COR-L47 (cell line): ENCODE measurements at places on chromosomes 7 and 10.

DNA sequence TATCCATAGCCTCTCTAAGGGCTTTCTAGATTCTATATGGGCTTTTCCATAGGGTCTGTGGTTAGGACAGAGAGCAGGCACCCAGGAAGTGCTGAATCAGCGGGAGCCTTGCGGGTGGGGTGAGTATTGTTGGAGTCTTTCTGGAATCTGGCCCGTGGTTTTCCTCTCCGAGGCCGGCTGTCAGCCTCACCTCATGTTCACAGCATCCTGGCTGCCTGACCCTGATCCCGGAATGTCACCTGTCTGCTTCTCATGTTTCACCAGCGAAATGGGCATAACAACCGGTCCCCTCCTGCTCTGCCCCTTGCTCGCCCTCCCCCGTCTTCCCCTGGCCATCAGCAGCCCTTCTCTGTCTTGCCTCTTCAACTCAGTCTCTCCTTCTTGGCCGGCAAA is 36.5 kb downstream of the DDIT4 start:
- no peak for DNase-seq

DNA sequence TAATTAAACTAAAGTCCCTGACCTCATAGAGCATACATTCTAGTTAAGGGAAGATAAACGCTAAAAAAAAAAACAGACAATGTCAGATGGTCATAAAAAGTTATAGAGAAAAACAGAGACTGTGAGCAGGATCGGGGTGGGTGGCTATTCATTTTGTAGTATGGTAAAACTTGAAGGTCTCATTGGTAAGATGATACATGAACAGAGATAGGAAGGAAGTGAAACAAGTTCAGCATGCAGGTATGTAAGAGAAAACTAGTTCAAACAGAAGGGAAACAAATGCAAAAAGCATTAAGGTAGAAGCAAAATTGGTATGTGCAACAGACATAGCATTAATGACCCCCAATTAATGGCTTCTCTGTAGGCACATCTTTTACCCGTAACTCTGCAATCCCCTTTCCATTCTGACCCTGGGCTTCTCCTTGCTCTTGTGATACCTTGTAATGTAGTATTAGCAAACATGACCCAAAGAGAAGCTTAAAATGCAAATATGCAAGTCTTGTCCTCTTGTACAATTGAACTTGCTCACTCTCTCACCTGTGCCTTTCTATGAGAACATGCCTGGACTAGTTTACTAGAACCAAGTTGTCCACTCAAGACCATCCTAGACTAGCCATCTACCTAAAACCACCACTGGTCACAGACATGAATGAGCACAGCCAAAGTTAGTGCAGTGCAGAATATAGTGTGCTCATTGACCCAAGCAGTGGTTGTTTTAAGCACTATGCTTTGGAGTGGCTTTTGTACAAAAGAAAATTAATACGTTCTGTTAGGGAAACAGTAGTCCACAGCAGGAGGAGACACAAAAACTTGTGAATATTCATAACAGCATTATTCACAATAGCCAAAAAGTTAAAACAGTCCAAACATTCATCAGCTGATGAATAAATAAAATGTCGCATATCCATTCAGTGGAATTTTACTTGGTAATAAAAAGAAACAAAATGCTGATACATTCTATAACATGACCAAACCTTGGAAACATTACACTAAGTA is 57.0 kb downstream of the BRAF start:
- DNase-seq, result no peak

DNA sequence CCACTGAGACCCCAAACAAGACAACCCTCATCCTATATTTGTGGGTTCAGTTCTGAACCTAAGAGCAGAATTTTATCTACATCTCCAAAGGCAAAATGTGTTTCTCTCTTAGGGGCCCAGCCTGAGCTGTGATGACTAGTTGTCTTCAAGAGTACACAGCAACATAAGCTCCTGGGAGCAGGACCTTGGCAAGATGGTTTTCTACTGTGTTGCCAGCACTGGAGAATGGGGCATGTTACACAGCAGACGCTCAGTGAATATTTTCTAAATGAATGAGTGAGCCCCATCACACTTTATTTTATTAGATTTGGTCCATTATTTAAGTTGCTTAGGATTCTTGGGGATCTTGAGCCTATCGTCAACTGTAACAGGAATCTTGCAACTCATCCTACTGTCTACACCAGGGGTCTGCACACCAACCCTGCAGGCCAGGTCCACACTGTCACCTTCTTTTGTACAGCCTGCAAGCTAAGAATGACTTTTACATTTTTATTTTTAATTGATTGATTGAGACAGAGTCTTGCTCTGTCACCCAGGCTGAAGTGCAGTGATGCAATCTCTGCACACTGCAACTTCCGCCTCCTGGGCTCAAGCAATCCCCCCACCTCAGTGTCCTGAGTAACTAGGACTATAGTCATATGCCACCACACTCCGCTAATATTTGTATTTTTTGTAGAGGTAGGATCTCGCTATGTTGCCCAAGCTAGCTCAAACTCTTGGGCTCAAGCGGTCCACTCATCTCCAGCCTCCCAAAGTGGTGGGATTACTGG is 347.1 kb downstream of the FGFR2 start:
- DNase-seq, result no peak

- DNase-seq, result no peak
Measured at GRCh38 chr10:72784551-72785351, 92.8 kb downstream of the MCU start.

GRCh38 chr10:91032611-91033206 is 111.8 kb upstream of the ANKRD1 start:
- DNase-seq, result no peak

DNA sequence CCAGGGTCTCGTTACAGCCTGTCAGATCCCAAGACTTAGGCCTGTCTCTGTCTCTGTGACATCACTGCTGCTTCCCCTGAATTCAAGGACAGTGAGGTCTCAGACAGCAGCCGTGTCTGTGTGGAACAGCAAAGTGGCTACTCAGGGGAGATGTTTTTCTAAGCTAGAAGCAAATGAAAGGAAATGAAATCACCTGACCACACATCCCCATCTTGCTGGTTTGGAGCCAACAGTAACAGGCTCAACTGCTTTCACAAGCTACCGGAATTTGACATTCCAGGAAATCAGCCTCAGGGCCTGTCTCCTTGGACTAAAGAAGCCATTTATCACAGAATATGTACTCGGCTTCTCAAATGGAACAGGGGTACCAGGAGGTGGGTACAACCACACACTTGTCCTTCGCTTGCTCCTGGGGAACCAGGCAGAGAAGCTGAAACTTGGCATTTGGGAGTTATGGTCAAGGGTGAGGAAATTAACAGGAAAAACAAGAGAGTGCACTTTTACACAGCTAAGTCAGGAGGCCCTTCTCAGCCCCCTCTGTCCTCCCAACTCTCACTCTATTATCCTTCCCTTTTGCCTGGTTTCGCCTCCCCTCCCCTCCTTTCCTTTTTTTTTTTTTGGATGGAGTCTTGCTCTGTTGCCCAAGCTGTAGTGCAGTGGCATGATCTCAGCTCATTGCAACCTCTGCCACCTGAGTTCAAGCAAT is 73.2 kb downstream of the SPDYE5 start:
- no peak for DNase-seq

DNA sequence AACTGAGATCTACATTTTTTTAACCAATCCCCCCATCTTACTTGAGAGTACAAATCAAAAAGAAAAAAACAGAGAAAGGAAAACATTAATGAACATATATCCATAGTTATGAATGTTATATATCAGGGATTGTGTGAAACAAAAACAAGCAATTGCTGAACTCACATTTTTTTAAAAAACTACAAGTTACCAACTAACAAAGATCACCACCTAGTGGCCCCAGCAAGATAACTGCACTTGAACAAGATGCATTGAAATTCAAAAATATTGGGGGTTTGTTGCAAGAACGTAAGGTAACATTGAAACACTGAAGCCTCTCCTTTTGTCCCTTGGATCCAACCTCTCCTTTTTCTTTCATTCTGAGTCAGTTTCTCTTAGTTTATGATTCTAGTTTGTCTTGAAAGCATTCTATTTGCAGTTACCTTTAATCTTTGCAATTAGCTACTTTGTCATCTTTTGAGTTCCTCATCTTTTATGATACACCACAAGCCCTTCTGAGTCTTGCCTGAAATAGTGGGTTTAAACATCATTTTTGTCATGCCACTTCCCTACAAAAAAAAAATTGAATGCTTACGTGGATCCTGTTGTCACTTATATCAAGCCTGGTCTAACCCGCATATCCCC is 87.3 kb upstream of the TES start:
- peak; percentile 23 for DNase-seq

GRCh38 chr10:42982891-42983506 is 93.9 kb upstream of the RET start:
- no peak for DNase-seq

DNA sequence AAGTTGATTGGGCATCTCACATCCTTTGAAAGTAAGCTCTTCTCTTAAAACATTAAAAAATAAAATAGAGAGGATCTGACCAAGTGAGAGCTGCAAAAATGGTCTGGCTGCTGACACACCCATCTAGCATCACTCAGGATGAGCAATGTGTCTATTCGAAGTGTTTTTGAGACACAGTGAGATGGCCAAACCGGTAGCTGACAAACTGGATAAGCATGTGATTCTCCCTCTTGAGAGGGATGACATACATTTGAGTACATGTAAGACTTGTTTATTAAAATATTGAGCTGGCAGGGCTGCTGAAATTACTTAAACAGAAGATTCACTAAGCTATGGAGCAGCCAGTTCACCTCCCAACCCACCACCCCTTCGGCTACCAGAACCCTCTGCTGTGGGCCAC is 333.9 kb downstream of the ADRA2A start:
- DNase-seq, result no peak

DNA sequence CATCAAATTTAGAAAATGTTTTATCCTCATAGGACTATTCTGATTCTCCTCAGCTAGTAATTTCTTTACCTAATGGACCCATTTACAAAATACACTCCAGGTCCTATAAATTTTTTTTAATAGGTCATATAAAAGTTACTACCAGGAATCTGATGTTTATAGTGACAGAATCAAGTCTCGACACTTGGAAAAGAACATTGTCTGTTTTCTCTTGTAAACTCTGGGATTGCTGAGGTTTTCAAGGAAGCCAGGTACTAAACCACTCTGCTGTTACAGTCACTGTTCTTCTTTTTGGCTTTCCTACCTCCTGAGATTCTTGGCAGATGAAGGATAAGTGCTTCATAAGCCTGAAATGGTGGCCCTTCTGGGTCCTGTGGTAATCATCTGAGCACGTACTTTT is 493.1 kb downstream of the AUTS2 start:
- no peak for DNase-seq

DNA sequence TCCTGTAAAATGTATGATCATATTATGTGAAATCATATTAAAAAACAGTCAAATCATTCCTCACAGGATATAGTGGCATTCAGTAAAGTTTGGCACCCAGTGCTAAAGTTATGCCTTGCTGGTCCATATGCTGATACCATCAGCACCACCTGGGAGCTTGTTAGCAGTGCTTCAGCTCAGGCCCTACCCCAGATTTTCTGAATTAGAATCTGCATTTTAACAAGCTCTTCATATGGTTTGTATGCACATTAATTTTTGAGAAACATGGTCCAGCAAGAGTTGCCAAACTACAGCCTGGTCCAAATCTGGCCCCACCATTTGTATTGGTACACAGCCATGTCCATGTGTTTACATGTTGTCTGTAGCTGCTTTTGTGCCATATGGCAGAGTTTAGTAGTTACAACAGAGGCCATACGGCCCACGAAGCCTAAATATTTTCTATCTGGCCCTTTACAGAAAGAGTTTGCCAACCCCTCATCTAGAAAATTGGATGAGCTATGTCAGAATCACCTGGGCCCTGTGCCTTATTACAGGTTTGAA is 30.1 kb downstream of the RAB18 start:
- DNase-seq, result no peak

DNA sequence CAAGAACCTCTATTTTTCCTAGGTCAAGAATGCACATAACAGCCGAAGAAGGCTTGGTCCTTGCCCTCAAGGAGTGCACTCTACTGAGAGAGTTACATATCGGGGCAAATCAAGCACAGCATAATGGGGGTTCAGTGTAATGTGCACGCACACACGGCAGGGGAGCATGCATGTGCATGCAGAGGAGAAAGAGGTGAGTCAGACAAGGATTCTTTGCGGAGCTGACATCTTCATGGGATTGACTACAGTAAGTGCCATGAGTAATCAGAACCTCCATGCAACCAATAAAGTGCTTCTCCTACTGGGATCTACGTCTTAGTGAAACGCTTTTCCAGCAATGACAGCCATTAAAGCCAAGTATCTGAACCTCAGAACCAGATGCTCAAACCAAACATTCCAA is 123.6 kb downstream of the RNF216 start:
- DNase-seq, result no peak

DNA sequence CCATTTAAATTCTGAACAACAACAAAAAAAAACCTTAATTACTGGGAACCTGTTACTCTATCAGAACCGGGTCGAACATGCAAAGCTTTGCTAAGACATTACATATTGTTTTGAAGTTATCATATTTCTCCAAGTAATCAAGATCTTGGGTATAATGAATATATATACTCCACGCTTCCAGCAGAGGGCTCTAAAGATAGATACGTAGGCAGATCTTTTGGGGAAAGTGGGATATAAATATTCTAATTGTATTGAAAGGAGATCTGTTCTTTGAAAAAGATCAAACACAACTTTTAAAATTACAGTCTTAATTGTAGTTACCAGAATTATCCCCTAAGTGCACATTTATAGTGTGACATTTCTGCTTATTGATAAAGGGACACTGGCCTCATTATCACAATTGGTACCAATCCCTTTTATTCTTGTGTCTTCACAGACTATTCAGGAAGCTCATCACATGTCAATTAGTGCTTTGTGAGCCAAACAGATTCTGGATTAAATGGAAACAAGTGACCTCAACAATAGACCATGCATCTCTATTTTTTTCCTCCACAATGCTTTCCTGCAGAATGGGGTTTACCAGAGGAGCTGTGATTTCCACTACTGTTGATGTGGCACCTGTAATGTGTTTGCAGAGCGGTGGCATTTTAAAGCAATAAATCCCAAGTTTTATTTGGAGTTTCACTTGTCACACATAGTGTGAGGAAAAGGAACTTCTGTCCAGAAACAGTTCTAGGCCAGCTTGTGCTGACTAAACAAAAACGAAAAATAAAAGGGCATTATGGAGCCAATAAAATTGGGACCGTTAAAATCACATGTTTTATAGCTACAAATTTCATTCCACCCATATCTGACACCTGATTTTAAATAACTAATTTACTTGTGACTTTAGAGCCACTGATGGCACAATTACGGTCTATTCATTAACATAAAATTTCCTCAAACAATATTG is 122.4 kb downstream of the CTTNBP2 start:
- peak; percentile 40 for DNase-seq

DNA sequence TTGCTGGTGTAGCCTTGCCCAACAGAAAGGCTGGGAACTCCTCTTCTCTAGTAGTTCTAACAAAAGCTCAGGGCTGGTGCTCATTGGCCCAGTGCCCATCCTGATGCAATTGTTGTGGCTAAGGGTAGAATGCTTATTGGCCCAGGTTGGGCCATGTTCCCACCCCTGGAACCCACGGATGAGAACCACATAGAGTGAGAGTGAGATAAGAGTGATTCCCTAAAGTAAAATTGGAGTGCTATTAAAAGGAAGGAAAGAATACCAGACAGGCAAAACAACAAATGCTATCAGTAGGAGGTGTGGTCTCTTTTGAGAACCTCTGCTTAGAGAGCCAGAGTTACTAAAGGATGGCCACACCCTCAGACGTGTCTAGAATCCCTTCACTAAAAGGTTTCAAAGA is 49.2 kb downstream of the LGI1 start:
- DNase-seq, result no peak

GRCh38 chr7:137337902-137338301 is 5.6 kb downstream of the PTN start:
- no peak for DNase-seq

GRCh38 chr7:37756797-37757551 is 73.4 kb downstream of the GPR141 start:
- DNase-seq, result no peak

GRCh38 chr10:122044713-122045112 is 55.8 kb downstream of the TACC2 start:
- no peak for DNase-seq
